ENCODE measurements at places on chromosomes 5 and 9.

GRCh38 chr5:74167930-74168315 is 472.6 kb downstream of the ENC1 start:
- DNase-seq = no peak

DNA sequence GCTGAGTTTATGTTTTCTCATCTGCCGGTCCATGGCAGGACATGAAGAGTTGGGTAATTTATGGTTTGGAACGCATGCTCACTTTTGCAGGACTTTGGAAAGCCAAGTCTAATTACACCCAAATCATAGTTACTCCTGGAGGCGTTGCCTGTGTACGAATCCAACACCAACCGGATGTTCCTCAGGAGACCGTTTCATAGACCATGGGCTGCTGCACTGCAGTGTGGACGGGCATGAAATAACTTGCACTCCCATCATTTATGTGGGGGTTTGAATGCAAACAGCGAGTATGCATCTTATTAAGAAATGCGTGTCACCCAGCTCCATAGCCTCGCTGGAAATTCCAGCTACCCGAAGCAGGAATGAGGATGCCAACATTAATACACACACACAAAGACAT is 96.1 kb upstream of the IRX2 start:
- DNase-seq = no peak

DNA sequence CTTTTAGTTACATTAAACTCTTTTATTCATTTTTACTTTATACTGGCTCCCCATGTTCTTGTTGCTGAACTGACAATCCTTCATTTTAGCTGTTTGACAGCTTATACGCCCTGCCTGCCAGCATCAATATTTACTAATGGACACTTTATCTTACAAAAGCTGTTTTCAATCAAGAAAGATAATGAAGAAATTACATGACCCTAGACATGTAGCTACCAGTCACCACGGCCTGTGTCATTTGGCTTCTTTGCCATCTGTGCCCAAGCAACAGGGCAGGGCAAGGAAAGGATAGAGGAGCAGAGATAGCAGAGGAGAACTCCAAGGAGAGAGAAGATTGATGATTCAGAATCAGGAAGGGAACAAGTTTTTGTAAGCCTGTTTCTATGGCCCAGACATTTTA is 647.3 kb downstream of the BRINP1 start:
- no peak for DNase-seq

DNA sequence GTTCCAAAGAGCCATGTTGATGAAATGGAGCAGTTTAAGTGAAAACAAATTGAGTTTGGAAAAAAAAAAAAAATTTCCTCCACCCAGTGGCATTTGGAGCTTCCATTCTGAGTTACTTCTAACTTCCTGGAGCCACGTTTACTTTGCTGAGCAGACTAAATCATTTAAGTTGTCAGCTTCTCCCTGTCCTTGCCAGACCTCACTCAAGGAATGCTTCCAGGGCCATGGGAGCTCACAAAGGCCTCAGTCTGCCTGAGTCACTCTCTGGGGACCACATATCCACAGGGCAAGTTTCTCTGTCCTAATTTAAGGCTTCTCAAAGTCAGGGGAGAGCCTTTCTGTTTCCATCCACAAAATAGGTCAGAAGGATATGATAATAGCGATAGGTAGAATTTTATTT is 210.3 kb upstream of the TNC start:
- DNase-seq = no peak

GRCh38 chr5:151092762-151093161 is 11.9 kb upstream of the TNIP1 start:
- no peak for DNase-seq

Measured in hypothalamus (tissue), 51 donors.